ENCODE measurements at places on chromosomes 12 and 14.

DNA sequence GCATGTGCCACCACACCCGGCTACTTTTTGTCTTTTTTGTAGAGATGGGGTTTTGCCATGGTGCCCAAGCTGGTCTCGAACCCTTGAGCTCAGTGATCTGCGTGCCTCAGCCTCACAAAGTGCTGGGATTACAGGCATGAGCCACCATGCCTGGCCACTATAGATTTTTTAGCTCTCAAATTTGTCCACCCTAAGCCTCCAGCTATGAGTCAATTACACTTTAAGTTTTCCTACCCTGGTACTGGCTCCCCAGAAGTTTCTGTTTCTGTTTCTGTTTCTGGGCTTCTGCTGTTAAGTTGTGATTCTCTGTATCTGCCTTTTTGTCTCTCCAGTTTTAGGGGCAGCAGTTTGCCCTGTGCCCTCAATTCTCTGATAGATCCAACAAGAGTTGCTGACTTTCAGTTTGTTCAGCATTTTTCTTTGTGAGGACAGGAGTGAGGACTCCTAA, 4.4 kb upstream of the TINF2 start:
- DNase-seq: no peak

DNA sequence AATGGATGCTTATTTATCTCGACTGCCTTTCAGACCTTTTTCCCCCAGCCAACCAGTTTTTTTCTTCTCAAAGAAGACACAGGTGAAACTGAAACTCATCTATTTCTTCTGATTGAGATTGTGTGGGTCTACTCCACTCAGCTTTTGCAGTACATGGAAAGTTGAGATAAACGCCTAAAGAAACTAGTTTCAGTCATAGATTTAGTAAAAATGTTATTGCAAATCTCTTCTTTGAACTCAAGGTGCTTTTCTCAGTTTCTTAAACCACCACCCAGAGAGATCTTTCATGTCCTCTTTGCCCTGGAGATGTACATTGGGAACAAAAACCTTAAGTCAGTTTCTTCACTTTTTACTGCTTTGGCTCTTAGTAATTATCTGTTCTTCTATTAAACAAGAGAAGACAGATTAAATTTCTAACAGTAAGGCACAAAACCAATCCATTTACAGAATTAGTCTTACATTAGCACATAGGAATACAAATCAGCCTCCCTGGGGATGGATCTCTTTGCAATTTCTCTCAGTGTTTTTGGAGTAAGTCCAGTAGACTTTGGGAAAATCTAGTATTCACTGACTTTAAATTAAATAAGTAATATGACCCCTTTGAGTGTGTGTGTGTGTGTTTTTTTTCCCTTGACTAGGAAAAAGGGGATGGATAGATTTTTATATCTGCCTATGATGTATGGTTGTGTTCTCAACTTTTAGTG, 11.6 kb downstream of the FBXW8 start:
- no peak for DNase-seq

GRCh38 chr14:51041883-51042282, 53.0 kb downstream of the TRIM9 start:
- DNase-seq: no peak

DNA sequence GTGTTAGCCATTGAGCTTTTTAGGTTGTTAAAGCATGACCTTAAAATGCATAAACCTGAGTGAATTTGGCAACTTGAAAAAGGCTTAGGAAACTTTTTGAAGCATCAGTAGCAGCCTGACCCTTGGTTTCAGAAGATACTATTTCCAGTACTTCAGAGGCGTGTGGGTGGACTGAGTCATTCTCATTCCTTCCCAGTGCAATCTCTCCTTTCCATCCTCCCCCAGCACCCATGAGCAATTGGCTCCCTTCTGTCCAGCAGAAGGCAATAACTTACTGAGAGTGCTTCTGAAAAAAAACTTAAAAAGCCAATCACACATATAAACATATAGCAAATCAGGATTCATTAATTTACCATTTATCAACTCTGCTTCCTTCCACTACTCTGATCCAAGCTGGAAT, 299.3 kb upstream of the STXBP6 start:
- no peak for DNase-seq

GRCh38 chr14:70077005-70077404, 111.7 kb downstream of the SLC8A3 start:
- DNase-seq: no peak

DNA sequence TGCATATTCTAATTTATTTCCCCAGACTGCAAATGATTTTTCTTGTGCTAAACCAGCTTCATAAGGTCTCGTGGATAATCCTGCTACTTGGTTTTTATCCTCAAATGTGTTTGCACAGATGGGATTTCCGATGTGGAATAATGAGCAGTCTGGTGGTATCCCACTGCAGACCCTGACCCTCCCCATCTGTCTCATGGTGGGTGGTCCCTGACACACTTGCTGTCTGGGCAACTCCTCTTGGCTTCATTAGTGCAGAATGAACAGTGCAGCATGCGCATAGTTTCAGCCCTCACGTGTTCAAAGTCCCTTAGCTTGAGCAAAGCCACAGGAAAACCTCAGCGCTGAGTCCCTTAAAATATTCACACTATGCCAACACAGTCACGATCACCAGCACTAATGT, 996.5 kb downstream of the AACS start:
- no peak for DNase-seq

GRCh38 chr12:27828196-27828595, 48.2 kb upstream of the MANSC4 start:
- no peak for DNase-seq

- DNase-seq: no peak
Observed at GRCh38 chr12:130973109-130973508, 19.4 kb downstream of the ADGRD1 start.

GRCh38 chr14:95292660-95293425, 26.9 kb downstream of the CLMN start:
- no peak for DNase-seq

GRCh38 chr12:122014781-122015180, 6.9 kb upstream of the BCL7A start:
- no peak for DNase-seq

DNA sequence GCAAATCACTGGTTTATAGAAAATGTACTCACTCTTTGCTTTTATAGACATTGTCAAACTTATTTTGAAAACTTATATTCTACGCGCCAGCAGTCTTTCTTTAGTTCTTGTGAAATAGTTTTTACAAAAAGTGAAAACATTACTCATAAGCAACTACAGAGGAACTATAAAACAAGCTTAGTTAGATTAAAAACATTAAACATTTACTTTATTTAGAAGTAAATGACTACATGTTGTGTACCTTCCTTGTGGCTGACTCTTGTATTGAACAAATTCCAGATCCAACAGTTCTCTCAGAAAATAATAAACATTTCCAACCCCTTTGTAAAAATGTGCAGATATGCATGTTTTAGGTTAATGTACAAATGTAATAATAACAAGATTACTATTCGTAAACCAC, 198.5 kb downstream of the SOX5 start:
- no peak for DNase-seq

- peak; percentile 95 for DNase-seq
Observed at GRCh38 chr12:95674631-95675030, 115.9 kb downstream of the NTN4 start.

DNA sequence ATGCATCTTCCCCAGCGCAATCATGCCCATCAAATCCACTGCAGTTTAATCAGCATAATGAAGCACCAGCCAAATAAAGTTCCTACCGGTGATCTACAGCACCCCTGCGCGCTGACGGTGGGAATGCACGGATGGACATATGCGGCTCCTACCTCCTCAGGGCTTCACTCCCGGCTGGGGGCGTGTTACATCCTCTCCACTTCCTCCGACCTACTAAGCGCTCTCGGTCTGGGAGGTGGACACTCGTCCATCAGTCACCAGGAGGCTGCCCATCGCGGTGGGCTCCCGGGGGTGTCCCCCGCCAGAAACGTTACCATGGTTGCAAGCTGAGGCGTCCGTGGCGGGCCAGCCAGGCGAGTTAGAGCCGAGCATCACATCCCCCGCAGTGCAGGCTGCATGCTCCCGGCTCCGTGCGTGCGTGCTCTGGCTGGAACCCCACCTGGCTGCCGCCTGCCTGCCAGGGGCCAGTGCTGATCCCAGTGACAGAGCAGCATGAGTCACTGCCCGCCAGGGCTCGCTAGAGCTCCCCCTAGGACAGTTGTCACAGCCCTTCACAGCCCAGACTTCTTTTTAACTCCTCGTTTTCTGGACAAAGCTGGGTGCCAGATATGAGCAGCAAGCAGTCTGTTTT, 73.0 kb downstream of the CIT start:
- DNase-seq: peak; percentile 10

GRCh38 chr12:52606581-52607218, 5.4 kb upstream of the KRT72 start:
- no peak for DNase-seq

DNA sequence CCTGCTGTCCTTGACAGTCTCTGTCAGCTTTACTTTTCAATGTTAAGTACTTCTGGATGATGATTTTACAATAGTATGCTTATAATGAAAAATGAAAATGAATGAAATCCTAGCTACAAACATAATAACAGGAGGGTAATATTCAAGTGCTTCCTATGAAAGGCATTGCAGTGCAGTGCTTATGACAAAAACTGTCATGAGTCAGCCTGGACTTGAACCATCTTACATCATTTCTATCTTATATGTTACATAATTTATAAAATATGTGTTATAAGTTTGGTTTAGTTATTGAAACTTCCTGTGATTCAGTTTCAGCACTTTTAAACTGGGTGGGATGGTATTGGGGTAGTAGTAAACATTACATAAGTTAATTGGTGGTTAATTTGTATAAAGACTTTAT, 451.7 kb downstream of the TMEM117 start:
- no peak for DNase-seq

GRCh38 chr12:76789335-76790050, 25.6 kb downstream of the ZDHHC17 start:
- DNase-seq: no peak

DNA sequence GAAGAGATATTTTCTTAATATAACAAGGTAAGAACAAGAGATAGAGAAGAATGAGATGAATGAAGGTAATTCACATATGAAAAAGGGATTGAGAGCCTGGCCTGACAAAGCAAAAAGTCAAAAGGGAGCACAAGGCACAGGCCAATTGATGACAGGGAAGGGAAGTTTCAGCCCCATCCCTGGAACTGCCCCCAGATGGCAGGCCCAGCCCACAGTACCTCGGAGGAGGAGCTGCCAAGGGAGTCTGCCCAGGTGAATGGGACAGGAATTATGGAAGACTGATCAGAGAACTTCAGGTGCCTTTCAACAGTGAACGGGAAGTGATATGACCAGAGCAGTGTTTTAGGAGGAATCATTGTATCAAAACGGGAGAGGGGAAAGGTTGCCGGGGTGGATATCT, 15.7 kb downstream of the SNRPF start:
- no peak for DNase-seq

DNA sequence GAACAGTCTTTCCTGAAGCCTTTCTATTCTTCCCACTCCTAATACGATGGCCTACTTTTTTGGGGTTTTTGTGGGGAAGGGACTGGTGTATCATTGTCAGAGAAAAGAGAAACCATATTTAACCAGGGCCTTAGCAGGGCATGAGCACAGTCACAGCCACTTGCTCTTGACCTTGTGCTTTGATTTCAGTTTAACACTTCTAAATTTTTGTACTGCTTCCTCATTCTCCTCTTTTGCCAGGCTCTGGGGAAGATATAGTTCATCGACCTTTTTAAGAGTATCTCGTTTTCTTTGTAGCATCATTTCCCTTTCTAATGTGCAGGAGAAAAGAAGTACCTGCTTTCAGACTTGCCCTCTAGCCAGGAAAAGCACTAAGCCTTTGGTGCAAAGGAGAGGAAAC, 2.2 kb downstream of the ZBTB1 start:
- no peak for DNase-seq

DNA sequence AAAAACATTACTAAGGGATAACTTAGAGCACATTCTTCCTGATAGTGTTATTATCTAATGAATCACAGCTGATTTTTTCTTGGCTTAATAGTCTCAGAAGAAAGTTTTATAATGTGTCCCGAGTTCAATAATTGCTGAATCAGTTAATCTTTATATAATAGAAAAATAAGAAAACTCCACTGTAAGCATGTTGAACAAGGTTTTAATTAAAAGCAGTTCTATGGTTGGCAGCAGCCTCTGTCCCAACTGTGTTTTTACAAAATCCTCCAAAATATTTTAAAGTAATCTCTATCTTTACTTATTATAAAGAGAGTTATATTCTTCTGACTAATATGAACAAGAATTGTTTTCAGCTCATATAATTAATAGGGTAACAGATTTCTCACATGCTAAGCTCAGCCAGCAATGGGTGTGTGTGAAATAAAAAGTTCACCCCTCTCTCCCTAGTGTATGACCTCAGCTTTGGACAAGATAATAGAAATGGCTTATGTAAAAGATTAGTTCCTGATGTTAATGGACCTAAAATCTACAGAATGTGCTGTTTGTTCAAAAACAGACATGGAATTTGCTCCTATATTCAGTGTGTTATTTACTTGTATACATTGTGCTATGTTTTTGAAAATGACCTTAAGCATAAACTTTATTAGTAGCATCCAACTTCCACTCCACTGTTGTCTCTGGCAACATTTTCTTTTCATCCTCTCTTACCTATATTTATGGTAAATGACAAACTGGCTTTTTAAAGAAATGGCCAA, 67.1 kb upstream of the DCN start:
- DNase-seq: no peak

GRCh38 chr12:54689984-54690383, 41.8 kb upstream of the DCD start:
- no peak for DNase-seq

All from NCI-H2029 treated with DMSO at 0.1 percent for 48 hours (cell line).